ENCODE measurements at places on chromosomes 2 and 18.

GRCh38 chr18:13300029-13300428, 81.5 kb downstream of the LDLRAD4 start:
- DNase-seq = peak; percentile 10

DNA sequence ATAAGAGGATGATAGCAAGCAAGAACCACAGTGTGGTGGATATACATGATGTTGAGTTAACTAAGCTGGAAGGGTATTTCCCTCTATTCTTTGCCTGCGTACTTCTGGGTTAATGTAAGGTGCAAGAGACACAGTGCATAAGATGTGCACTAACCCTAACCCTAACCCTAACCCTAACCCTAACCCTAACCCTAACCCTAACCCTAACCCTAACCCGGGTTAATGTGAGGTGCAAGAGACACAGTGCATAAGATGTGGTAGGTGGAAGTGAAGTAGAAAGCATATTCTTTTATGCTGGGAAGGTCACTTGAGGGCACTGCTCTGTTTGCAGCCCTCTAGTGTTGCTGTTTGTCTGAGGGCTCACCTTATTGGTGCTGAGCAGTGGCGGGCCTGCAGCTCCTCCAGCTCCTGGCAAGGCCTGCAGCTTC, 181.5 kb upstream of the ITGA4 start:
- DNase-seq = no peak

DNA sequence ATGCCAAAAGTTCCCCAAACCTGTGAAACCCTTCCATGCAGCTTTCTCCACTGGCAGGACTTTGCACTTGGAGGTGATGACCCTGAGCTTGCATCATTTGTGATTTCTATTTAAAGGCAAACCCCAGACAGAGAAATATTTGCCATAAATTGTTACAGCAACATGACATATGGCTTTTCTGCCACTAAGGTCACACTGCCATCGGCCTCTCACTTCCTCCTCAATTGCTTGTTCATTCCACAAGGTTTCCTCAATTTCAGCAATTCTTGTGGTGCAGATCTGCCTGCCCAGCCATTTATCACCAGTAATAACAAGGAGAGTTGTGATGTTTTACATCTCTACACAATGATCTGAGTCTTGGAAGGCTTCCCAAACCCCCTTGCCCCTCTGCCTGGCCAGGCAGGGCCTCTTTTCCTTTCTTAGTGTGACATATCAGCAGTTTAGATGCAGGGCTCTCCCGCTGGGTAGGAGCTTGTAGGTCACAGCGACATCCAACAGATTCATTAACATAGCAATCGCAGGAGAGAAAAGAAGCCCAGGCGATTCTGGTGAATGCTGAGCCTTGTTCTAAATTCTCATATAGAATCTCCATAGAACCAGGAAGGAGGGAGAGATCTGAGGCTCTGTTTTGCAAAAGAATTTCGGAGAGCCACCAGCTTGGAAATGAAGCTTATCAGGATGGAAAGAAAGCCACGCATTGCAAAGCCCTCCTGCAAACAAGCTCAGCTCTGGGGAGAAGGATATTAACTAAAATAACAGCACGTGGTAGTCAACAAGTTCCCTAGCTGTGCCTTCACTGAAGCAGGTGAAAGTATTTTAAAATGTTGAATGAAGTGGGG, 46.7 kb upstream of the ITGA6 start:
- no peak for DNase-seq

DNA sequence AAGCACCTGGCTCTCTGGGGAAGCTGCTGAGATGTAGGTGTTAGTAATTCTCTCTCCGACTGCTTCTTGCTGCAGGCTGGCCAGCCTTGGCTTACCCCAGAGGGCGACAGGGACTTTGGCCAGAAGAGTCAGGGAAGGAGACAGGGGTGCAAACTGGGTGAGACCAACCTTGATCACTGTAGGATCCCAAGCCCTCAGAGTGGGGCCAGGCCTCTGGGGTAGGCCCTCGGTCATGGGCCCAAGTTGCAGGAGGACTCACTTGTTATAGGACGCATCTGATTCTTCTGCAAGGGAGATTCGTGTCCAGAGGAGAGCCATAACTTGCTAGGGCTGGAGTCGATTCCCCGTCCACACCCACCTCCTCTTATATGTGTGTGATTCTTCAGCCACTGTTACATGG, 111.7 kb upstream of the SIX3 start:
- DNase-seq = no peak

GRCh38 chr2:111710085-111710484, 173.9 kb downstream of the ANAPC1 start:
- DNase-seq = no peak

DNA sequence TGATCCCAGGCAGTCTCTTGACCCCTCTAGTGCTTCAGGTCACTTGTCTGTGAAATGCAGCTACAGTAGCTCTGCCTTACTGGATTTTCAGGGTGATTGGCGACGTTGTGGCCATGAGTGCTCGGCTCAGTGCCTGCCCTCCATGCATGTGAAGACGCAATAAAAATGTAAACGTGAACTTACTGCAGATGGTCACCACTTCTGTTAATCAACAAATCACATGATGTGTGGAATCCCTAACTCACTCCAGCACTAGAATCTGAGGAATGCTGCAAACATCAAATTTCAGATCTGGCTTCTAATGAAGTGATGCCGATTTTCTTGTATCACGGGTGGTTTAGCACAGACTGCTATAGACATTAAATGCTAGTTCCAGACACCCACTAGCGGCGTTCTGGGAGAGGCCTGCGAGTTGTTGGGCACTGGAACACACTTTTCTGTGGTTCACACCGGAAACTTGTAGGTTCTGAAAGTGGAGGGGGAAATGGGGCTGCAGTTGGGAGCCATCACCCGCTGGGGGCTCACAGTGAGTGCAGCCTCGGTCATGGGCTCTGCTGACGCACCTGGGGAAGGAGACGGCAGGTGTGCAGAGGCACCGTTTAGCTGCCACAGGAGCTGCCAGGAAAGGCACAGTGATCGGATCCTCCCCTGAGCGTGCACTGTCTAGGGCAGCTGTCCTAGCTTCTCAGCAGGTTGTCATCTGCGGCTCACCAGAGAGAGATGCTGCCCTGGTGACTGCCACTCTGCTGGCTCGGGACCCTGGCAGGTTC, 6.5 kb downstream of the CNDP1 start:
- DNase-seq = no peak

DNA sequence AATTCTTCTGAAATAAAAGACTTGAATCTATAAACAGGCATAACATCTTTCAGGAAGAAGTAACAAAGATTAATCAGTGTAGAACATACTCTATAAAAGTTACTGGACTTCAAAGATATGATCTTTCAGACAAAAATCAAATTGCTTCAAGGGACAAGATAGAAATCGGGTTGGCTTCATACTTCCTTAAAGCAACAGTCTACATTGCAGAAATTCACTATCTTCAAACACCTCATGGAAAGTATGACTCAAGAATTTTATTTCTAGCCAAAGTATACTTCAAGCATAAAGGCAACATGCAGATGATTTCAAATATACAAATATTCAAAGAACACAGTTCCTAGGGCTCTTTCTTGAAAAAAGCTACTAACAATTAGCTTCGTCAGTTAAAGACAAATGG, 240.7 kb downstream of the SRBD1 start:
- DNase-seq = no peak

- no peak for DNase-seq
These were observed 30.3 kb downstream of the NCL start for GRCh38 chr2:231433990-231434389.

- no peak for DNase-seq
These were observed 12.6 kb downstream of the PSD4 start for GRCh38 chr2:113186433-113186796.

GRCh38 chr2:30549096-30549495, 102.0 kb downstream of the LCLAT1 start:
- DNase-seq = no peak

DNA sequence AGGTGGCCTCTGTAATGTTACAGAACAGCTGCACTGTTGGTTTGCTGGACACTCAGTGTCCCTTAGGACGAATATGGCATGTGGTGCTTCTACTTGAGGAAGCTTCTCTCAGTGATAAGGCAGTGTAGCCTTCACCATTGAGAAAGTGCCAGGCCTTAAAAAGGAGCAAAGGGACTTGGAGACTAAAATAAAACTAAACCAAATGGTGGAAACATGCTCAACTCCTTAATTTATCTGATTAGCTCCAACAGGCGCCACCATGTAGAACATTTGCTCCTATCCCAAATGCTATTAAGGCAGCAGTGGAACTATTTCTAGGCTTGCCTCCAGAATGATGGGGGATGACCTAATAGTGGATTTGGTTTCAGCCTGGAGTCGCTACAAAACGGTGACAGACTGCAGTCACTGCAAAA, 77.5 kb upstream of the MYL1 start:
- no peak for DNase-seq

- peak; percentile 9 for DNase-seq
These were observed at the start of gene TGFBRAP1 for GRCh38 chr2:105329561-105330495. Gene TGFBRAP1, minus strand, starts transcription at chr2:105329735. Its CDS starts 21,434 bp downstream, at chr2:105308301.

- DNase-seq = no peak
These were observed 42.9 kb downstream of the MREG start for GRCh38 chr2:215970425-215970824.

GRCh38 chr18:13380691-13381070, 162.1 kb downstream of the LDLRAD4 start:
- DNase-seq = no peak

DNA sequence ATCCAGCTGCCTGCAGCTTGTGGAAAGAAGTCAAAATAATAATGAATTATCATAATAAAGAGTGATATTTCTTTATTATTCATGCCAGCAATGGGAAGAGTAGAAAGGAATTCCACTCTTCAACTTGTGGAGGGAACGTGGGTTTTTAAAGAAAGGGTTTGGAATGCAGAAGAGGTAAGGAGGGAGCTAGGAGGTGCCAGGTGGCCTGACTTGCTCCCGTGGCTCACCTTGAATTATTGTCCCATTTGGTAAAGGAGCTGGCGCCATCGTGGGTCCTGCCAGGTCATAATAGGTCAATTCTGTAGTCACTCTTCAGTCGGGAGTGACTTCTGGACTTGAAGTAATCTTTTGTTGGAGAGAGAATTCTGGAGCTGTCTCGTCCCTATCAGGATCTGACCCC, 95.2 kb upstream of the BARD1 start:
- no peak for DNase-seq

- no peak for DNase-seq
These were observed 359.1 kb downstream of the MEIS1 start for GRCh38 chr2:66794070-66794469.

- no peak for DNase-seq
These were observed 228.0 kb downstream of the IKZF2 start for GRCh38 chr2:212923393-212923792.

DNA sequence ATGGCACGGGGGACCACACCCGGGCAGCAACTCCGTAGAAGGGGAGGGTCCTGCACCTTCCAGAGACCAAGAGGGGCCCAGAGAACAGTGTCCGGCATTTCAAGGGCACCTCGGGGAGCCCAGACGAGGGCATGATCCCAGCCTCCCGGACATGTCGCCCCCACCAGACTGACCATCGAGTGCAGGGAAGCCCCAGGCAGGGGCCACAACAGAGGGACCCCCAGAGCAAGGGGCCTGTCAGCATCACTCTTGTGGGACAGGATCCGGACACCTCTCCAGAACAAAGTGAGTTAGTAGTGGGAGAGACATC, 50.4 kb upstream of the CTDP1 start:
- DNase-seq = no peak

GRCh38 chr2:53610260-53610659, 157.3 kb upstream of the CHAC2 start:
- no peak for DNase-seq

- no peak for DNase-seq
These were observed 79.6 kb upstream of the SPOPL start for GRCh38 chr2:138421971-138422335.

DNA sequence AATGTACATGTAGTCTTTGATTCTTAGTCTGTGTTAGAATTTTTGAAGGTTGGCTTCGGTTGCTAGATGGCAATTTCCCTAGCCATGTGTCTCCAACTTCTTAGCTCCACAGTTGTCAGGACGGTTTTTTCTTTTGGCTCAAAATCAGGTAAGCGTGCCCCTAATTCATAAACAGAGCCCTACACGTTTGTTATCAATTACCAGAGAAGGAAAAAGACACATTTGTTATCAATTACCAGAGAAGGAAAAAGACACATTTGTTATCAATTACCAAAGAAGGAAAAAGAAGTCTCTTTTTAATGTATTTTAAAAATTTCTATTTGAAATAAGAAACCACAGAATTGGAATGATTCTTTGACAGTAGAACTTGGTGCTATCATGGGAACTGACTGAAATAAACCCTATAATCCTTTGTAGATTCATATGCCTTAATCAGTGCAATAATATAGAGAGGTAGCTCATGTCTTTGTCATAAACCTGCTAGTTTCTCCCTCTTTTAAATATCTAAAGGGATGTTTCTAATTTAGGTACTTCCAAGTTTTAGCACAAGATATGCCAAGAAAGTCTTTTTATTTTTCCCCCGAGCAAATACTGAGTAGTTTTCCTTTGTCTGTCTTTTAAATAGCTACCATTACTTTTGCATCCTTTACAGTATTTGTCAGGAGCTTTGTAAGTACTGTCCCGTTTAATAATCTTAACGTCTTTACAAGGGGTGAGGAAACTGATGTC, 35.9 kb downstream of the CAMKMT start:
- no peak for DNase-seq

GRCh38 chr2:20404950-20405349, 41.9 kb upstream of the RHOB start:
- DNase-seq = no peak

Data from NCI-H1105 treated with DMSO at 0.1 percent for 48 hours (cell line).